Amniotic epithelial cell (primary cell): ENCODE measurements at places on chromosomes 4 and X.

- peak; percentile 28 for DNase-seq
Measured at GRCh38 chrX:123481913-123482851, 250.7 kb downstream of the THOC2 start.

DNA sequence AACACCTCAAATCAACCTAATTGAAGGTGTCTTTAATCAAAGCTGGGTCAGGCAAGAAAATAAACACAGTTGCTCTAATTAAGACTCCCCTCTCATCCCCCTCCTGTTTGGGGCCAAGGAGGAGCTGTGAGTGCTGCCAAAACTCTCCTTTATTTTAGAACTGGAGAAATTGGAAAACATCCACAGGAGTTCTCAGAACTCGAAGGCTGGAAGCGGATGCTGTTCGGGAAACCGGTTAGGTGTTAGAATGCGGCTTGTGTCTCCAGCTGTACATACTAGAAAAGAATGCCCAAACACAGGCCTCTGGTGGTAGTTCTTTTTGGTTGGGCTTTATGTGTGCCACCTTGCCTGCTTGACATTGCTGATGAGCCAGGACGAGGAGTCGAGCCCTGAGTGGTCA lies 118.2 kb downstream of the GPR143 start:
- no peak for DNase-seq

DNA sequence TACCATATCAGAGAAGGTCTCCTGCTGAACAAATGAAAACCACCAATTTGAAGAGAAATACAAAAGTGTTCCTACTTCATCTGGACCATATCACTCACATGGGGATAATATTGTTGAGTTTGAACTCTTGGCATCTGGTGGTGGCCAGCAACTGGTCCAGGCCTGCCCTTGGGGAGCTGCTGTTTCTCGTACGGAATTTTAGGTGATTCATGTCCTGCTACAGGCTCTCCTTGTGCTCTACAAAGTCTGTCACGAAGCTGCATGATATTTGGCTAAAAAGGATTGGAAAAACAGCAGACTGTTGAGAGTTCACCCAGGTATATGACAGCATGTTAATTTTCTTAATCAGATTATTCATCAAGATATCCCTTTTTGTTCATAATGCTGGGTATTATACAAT lies 42.2 kb downstream of the SEC31A start:
- DNase-seq: no peak

GRCh38 chr4:71261633-71262121 lies 77.1 kb upstream of the SLC4A4 start:
- no peak for DNase-seq

DNA sequence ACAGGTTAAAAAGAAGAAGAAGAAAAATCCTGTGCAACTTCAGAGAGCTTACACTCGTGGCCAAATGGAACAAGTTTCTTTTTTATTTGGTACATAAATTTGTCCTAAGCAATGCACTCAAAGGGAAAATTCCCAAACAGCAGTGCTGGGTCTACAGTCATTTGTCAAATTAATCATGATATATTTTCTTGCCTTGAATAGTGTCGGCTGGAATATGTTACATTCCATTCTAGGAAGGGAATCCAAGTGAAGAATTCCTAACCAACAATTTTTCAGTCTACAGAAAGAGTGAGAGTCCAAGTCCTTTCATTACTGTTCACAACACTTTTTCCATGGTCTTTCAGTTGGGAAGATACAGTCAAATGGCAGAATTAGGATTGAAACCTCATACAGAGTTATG lies 63.9 kb downstream of the HAND2 start:
- DNase-seq: peak; percentile 55

DNA sequence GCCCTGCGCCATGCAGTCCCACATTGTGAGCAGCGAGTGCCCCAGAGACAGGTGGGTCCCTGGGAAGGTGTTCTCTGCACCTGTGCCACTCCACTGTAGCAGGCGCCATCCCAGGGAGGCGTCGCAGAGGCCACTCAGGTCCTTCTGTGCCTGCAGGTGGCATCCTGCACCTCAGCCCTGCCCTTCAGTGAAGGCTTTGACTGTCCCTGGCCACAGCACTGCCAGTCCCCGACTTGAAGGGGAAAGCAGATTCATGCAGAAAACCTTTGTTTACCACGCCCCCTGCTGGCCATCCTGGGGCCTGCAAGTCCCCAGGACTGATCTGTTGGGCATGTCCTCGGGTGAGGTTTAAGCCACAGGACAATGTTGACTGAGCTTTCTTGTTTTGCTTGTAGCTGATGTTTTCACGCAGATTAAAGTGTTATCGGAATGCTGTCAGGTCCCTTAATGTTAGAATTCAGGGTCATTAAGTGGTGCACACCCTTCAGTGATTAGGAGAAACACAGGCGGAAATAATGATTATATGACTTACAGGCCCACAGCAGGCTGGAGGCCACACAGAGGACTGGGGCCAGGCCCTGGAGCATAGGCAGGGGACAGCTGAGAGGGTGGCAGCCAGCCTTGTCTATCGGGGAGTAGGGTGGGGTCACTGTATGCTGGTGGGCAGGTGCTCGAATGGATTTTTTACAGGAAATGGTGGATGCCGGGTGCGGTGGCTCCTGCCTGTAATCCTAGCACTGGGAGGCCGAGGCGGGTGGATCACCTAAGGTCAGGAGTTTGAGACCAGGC lies 5.0 kb downstream of the TACC3 start:
- peak; percentile 66 for DNase-seq

DNA sequence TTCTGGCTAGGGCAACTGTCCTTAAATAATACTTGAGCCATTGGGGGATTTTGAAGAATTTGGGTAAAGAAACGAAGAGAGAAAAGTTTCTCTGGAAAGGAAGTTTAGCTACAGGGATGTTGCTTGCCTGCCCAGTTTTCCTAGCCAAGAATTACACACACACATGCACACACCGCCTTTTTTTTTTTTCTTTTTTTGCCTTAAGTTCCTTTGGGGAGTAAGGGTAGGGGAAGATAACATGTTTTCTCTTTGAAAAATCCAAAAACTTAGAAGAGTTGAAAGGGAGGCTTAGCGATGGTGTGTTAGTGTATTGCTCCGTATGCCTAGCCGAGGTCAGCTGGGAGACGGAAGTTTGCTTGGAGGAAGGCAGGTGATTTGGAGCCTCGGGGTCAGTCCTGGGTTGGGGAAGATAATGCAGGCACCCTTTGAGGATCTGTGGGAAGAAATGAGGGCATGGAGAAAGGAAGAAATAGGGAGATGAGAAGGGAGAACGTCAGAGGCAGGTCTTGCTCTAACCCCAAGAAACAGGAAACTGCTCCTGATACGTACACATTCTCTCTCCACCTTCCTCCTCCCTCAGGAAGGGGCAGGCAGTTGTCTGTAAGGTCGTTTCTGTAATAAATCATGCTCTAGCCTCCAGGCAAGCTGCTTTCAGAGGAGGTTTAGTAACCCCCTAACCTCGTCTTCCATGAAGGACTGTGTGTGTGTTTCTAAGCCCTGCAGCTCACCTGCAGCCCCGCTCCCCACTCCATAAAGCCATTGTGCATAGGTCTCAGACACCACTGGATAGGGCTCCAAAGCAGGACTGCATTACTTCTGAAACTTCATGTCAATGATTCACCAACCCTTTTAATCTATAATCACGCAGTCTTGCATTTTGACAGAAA lies 10.5 kb downstream of the KLF3 start:
- DNase-seq: no peak

DNA sequence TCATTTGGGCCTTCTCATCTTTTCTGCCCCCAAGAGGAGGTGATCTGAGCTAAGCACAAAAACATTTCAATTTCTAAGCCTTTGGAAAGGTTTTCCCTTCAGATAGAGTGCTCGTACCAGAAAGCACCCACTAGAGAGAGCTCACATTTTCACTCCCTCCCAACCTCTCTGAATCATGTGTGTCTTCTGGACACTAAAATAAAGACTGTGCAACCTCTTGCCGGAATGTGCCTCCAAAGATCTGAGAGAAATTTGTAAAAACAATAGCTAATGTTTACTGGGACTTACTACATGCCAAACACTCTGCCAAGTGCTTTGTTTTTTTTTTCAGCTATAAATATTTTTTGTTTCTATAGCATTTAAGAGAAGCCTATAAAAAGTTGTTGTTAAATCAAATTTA lies 120.6 kb upstream of the LNX1 start:
- DNase-seq: no peak
